ENCODE measurements at places on chromosomes 7 and 10. TPM values are rescaled to one million over a fixed set of nuclear protein-coding genes. Genes with fewer than 3 reads are reported as not detected.
A peak's percentile ranks its signal among the peaks of the same experiment; 100 is the strongest.

The ATOH7 gene
- total RNA-seq = 0.70 TPM

The PILRB gene
- total RNA-seq = 52.8 TPM

The DNAJC12 gene
- 9.3 TPM for total RNA-seq

The FEZF1 gene
- total RNA-seq = not detected

The TMEM248 gene
- 85.1 TPM for total RNA-seq

The CYP3A4 gene
- total RNA-seq = not detected

The TMEM26 gene
- 3.9 TPM for total RNA-seq

The TECPR1 gene
- 37.0 TPM for total RNA-seq

The FOXI2 gene
- total RNA-seq = not detected

The TDRD1 gene
- not detected for total RNA-seq

The TMEM196 gene
- not detected for total RNA-seq

The CHST3 gene
- 26.3 TPM for total RNA-seq

GRCh38 chr7:107119376-107120105 is 49.3 kb upstream of the HBP1 start:
- no peak overlapping the region for H3K4me3 ChIP-seq
- DNase-seq = no peak
- peaks cover 10% of the 10 kb centered on the region for H3K4me1 ChIP-seq
- H3K27ac ChIP-seq = no peak overlapping the region

DNA sequence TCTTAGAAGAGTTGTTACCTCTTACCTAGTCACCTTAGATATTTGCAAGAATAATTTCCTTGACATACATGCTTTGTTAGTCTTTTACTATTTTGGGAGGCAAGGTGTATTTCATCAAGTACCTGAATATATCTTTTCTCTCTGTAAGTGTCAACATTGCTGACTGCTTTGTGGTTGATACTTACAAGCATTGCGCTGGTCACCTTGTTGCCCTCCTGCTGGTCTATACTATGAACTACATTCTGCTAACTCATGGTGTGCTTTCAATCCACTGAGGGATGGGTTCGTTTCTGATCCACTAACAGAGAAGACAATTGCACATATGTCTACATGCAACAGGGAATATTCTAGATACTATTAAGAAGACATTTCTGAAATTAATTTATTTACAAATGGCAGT is 837.8 kb upstream of the COBL start:
- H3K27me3 ChIP-seq = no peaks in the 10 kb centered on the region
- H3K27ac ChIP-seq = no peak overlapping the region
- no peaks in the 10 kb centered on the region for H3K4me1 ChIP-seq
- DNase-seq = no peak
- H3K36me3 ChIP-seq = no peaks in the 10 kb centered on the region

- peaks cover 21% of the 10 kb centered on the region for H3K4me1 ChIP-seq
- H3K27ac ChIP-seq = no peak overlapping the region
- H3K27me3 ChIP-seq = no peaks in the 10 kb centered on the region
These were observed 210.0 kb downstream of the MAD1L1 start for GRCh38 chr7:2022737-2023250.

- no peaks in the 10 kb centered on the region for H3K27me3 ChIP-seq
- H3K4me3 ChIP-seq = no peak overlapping the region
- H3K36me3 ChIP-seq = no peaks in the 10 kb centered on the region
- peaks cover 32% of the 10 kb centered on the region for H3K4me1 ChIP-seq
- no peak overlapping the region for H3K27ac ChIP-seq
- no peak for DNase-seq
These were observed 43.8 kb upstream of the PRKG1 start for GRCh38 chr10:51030480-51030879.

GRCh38 chr7:31202801-31203200 is 137.7 kb downstream of the NEUROD6 start:
- peaks cover 22% of the 10 kb centered on the region for H3K27me3 ChIP-seq
- no peak for DNase-seq
- H3K36me3 ChIP-seq = no peaks in the 10 kb centered on the region
- no peak overlapping the region for H3K27ac ChIP-seq

DNA sequence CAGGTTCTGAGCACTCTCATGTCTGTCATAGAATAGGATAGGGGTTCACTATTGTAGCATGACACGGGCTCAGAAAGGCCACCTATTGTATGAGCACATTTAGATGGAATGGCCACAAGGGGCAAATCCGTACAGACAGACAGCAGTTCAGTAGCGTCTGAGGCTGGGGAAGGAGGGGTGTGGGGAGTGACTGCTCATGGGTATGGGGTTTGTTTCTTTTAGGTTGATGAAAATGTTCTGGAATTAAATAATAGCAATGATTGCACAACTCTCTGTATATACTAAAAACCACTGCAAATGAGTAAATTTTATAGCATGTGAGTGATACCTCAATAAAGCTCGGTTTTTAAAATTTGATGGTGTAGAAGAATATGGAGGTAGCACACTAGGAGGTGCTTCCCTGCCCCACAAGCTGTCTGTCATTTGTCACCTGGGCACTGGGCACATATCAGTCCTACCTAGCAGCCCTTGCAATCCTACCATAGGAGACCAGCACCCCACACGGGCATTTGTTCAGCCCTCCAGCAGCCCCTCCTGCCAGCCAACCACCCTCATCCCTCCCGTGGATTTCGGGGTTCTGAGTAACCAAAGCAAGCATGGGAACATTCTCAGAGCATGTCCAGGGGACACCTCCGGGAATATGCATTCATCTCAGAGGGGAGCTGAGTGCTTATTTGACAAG is 35.2 kb downstream of the KCNMA1 start:
- peaks cover 17% of the 10 kb centered on the region for H3K4me1 ChIP-seq
- DNase-seq = no peak
- no peak overlapping the region for H3K4me3 ChIP-seq
- H3K27ac ChIP-seq = peak overlapping the region; percentile 6

DNA sequence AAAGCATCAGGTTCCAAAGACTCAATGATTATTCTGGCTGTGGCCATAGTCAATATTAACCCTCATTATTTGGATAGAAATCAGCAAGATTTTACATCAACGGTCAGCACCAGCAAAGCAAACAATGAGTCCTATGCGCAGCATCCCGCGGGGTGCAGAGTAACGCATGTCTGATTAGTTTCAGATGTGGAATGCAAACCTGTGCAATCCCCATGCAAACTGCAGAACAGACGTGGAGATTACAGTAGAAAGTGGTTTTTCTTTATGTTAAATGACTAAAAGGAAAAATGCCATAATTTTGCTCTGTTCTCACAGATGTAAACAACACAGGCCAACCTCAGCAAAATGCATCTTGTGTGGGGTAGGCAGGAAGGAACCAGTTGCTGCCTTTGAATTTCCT is 258.1 kb upstream of the GRB10 start:
- no peaks in the 10 kb centered on the region for H3K4me1 ChIP-seq
- H3K27ac ChIP-seq = no peak overlapping the region
- no peak for DNase-seq
- no peaks in the 10 kb centered on the region for H3K36me3 ChIP-seq
- H3K27me3 ChIP-seq = no peaks in the 10 kb centered on the region

DNA sequence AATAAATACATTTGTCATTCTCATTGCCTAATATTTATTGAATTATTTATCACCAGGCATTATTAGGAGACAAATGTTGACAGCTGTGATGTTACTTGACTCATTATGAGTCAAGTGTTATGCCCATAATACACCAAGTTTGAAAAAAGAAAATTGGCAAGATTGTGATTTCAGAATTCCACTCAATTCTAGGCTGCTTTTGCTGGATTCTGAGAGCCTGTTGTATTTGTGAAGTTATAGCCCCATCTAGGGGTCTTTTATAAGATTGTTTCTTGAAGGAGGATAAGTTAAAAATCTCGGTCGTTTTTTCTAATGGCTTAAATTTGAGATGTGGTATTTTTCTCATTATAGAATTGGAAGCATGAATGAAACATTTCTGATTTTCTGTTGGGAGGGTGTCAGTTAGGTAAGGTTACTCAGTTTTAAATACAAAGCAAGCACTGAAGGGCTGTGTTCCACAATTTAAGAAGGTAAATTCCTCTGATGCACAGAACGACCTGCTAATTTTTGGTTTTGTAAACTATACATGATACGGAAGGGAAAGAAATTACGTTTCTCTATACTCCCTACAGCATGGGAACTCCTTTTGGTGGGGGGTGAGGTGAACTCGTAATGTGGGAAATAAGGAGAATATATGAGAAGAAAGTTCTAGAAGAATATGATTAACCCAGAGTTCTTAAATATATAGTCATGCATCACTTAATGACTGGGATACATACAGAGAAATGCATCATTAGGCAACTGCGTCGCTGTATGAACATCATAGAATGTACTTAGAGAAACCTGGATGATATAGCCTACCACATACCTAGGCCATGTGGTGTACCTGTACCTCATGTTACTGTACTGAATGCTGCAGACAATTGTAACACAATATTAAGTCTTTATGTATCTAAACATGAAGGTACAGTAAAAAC is 2.6 kb downstream of the STK31 start:
- H3K36me3 ChIP-seq = no peaks in the 10 kb centered on the region
- H3K4me3 ChIP-seq = no peak overlapping the region
- no peak overlapping the region for H3K27ac ChIP-seq
- H3K4me1 ChIP-seq = no peaks in the 10 kb centered on the region
- no peaks in the 10 kb centered on the region for H3K27me3 ChIP-seq
- DNase-seq = no peak

- DNase-seq = no peak
- H3K27me3 ChIP-seq = no peaks in the 10 kb centered on the region
- H3K36me3 ChIP-seq = peaks cover 2% of the 10 kb centered on the region
- H3K4me1 ChIP-seq = peaks cover 9% of the 10 kb centered on the region
- no peak overlapping the region for H3K27ac ChIP-seq
These were observed 6.6 kb downstream of the CPA1 start for GRCh38 chr7:130386876-130387275.

- DNase-seq = no peak
- peaks cover 10% of the 10 kb centered on the region for H3K27me3 ChIP-seq
- H3K27ac ChIP-seq = no peak overlapping the region
- H3K4me1 ChIP-seq = no peaks in the 10 kb centered on the region
These were observed 60.1 kb downstream of the ZNF783 start for GRCh38 chr7:149321978-149322541.

DNA sequence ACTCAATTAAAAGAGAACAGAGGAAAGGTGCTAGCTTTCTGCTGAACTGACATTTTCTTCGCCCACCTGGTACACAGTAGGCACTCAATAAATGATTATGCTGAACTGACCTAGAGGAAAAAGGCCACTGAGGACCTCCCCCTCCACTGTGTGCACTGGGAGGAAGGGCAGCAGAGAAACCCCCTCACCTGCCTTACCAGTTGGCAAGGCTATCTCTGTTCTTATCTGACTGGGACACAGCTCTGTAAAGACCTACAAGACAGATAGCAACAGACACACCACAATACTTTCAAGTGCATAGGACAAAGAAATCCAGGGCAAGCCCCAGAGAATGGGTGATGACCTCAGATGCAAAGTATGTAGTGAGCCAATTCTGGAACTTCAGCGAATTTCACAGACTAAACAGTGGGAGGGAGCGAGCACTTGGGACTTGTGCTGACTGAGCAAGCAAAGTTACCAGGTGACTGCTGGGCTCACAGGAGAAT is 30.4 kb downstream of the PDLIM1 start:
- H3K27ac ChIP-seq = peak overlapping the region; percentile 97
- no peak overlapping the region for H3K4me3 ChIP-seq
- DNase-seq = no peak

DNA sequence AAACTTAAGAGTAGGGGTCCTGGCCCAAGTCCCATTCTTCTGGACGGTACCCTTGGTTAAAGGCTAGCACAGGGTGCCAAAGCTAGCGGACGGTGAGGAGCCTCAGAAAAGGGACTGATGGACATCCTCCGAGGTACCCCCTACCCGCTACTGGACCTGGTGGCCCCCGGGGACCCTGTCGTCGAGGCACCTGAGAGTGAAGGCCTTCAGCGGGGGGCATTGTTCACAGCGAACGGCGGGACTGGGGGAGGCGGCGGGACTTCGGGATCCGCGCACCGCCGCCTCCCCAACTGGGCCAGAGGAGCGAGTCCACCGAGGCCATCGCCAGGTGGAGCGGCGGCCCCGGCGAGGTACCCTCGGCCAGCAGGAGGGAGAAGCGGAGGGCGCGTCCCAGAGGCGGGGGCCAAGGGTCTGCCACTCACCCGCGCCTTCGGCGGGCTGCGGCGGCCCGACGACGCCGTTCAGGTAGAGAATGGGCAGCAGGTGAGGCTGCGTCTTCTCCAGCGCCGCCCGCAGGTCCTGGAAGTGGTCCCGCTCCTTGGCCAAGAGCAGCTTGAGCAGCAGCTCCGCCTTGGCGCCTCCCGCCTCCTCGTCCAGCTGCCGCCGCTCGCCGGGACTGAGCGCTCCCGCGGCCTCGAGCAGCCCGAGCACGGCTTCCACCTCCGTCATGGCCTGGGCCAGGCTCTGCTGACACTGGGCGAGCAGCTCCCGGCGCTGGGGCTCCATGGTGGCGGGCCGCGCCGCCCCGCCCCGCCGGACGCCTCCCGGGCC is 575 bp downstream of the DLG5 start:
- no peaks in the 10 kb centered on the region for H3K27me3 ChIP-seq
- peaks cover 18% of the 10 kb centered on the region for H3K4me1 ChIP-seq
- peak overlapping the region; percentile 81 for H3K4me3 ChIP-seq
- peak overlapping the region; percentile 70 for H3K27ac ChIP-seq
- peak; percentile 69 for DNase-seq
- H3K36me3 ChIP-seq = no peaks in the 10 kb centered on the region

- DNase-seq = no peak
- no peak overlapping the region for H3K4me3 ChIP-seq
- H3K36me3 ChIP-seq = no peaks in the 10 kb centered on the region
- no peak overlapping the region for H3K27ac ChIP-seq
- no peaks in the 10 kb centered on the region for H3K27me3 ChIP-seq
These were observed 41.8 kb downstream of the UNC5B start for GRCh38 chr10:71253981-71254818.

GRCh38 chr10:96719200-96719599 is 1.1 kb downstream of the PIK3AP1 start:
- H3K4me3 ChIP-seq = no peak overlapping the region
- H3K27me3 ChIP-seq = peaks cover 61% of the 10 kb centered on the region
- no peak for DNase-seq

- DNase-seq = no peak
- no peaks in the 10 kb centered on the region for H3K36me3 ChIP-seq
- no peaks in the 10 kb centered on the region for H3K27me3 ChIP-seq
- peaks cover 24% of the 10 kb centered on the region for H3K4me1 ChIP-seq
These were observed 168.0 kb downstream of the SORCS1 start for GRCh38 chr10:106996510-106996909.

DNA sequence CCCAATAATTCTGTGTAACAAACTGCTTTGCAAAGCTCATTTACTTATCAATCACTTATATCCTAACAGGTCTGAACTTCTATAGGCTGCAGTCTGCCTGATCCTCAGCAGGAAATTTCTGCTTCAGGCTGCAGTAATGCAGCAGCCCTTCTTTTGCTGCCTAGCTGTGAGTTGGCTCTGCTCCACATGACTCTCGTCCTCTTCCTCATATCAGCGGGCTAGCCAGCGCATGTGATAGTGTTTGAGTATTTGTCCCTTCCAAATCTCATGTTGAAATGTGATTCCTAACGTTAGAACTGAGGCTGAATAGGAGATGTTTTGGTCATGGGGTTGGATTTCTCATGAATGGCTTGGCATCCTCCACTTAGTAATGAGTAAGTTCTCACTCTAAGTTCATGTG is 387.8 kb downstream of the SEMA3D start:
- H3K36me3 ChIP-seq = peaks cover 10% of the 10 kb centered on the region
- no peaks in the 10 kb centered on the region for H3K27me3 ChIP-seq
- H3K27ac ChIP-seq = no peak overlapping the region
- no peak overlapping the region for H3K4me3 ChIP-seq
- DNase-seq = no peak
- peaks cover 2% of the 10 kb centered on the region for H3K4me1 ChIP-seq

- H3K27ac ChIP-seq = no peak overlapping the region
- DNase-seq = no peak
- no peaks in the 10 kb centered on the region for H3K27me3 ChIP-seq
- no peak overlapping the region for H3K4me3 ChIP-seq
- H3K36me3 ChIP-seq = peaks cover 7% of the 10 kb centered on the region
- H3K4me1 ChIP-seq = peaks cover 5% of the 10 kb centered on the region
These were observed 3.4 kb upstream of the SAP25 start for GRCh38 chr7:100577103-100577502.

Measured in mesothelial cell of epicardium (in vitro differentiated cells).